Stimulated activated CD8-positive, alpha-beta memory T cell treated with anti-CD3 and anti-CD28 coated beads, Interleukin-7, amount 100 ng/mL, for 48 hours (primary cell): ENCODE measurements at places on chromosomes 2 and 18.

- DNase-seq = no peak
Observed at GRCh38 chr18:3510896-3511295, 60.9 kb downstream of the TGIF1 start.

DNA sequence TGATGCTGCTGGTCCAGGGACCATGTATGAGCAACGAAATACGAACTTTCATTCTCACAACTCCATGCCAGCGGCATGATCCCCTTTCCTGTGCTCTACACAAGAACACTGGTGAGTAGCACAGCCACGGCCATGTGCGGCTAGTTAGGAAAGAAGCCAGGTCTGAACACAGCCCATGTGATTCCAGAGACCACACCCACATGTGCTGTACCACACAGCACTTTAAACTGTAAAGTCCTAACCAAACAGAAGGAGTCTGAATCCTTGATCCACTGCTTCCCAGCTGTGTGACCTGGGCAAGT lies 33.0 kb upstream of the ACAA2 start:
- no peak for DNase-seq

DNA sequence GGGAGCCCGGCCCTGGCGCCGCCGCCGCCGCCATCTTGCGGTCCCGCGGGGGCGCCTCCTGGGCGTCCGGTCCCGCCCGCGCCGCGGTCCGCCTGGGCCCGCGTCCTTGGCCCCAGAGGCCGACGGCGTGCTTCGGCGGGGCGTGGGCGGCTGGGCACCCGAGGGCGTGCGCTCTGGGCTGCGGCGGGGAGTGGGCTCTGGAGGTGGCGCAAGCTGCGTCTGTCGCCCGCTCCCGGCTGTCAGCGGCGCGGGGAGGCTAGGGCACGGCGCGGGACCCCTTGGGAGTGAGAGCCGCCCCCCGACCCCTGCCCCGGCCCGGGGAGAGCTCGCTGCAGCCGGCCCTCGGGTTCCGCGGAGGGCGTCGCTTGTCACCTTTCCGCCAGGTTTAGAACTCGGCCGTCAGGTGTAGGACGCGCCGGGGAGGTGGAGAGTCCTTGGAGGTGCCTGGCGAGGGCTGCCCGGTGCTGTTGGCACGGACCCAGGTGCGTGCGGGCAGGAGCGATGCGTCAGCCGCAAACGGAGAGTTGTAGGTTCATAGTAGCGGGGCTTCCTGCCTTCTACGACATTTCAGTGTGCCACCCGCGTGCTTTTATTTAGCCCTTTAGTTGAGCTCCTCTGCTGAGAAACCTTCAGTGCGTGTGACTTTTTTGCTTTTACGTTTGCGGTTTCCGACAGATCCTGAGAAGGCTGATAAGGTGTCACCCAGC lies 921 bp downstream of the VAPA start:
- peak; percentile 55 for DNase-seq

DNA sequence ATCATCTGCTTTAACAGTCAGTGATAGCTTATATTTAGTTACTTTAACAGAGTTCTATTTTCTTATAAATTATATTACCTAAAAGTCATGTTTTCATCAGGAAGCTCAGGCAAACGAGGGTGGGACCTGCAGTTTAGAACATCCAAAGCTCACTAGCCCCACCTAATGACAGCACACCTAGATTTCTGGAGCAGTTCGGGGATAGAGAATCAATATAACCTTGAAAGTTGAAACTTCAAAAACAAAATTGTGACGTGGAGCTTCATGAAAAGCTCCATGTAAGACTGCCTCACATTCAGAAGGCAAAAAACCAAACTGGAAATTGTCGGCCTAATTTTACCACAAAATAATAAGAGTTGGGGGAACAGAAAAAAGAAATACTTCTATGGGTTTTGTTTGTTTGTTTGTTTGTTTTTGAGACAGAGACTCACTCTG lies 185.9 kb upstream of the CCDC150 start:
- peak; percentile 2 for DNase-seq

DNA sequence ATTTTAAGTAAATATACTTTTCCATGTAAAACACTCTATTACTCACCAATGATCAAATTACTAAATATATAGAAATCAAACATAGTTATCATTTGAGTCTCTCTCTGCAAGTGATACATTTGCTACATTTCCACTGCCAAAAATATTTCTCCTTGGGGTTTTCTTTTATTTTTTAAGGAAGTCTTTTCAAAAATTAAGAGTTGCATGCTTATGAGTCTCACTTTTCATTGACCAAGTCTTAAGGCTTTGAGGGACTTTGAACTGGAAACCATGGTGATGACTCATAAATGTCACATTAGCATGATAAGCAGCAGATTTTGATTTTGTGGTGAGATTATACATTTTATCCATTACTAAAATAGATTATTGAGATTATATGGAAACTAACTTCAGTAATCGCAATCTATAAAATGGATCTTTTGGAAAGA lies 152.9 kb downstream of the FAM124B start:
- no peak for DNase-seq

- no peak for DNase-seq
Observed at GRCh38 chr2:239538357-239539052, 137.7 kb upstream of the HDAC4 start.

GRCh38 chr18:23341383-23341782 lies 111.7 kb upstream of the RIOK3 start:
- DNase-seq = no peak

GRCh38 chr2:239551206-239551605 lies 150.4 kb upstream of the HDAC4 start:
- no peak for DNase-seq

GRCh38 chr2:85247610-85248009 lies 80.2 kb downstream of the TGOLN2 start:
- DNase-seq = no peak

DNA sequence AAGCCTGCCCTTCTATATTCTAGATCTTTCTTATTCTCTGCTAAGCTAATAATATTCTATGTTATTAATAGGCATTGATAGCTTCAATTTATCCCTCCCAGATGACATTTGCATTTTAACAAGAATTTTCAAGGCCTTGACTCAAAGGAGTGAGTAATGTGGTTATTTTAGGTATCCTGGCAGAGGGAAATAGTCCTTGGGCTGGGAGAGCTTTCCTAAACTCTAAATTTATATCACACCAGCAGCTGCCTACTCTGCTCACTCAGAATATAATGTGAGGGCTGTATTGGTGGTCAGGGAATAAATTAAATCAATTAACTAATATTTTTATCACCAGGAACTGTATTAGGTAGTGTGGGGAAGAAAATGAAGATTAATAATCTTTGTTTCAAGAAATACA lies 74.8 kb upstream of the ADAM23 start:
- no peak for DNase-seq

DNA sequence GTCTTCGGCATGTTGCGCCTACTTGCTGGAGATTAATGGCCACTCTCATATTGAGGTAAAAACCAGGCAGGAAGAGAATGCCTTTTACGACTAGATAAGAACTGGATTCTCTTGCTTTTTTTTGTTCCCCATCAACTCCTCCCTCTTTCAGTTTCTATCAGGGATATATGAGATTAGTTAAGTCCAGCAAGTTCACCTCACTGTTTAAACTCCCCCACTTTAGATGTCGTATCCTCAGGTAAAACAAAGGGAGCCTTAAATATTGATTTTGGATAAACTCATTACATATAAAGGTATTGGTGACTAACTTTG lies 98.4 kb downstream of the PLEKHM3 start:
- DNase-seq = no peak

GRCh38 chr18:54530285-54530684 lies 60.8 kb upstream of the DYNAP start:
- DNase-seq = no peak

DNA sequence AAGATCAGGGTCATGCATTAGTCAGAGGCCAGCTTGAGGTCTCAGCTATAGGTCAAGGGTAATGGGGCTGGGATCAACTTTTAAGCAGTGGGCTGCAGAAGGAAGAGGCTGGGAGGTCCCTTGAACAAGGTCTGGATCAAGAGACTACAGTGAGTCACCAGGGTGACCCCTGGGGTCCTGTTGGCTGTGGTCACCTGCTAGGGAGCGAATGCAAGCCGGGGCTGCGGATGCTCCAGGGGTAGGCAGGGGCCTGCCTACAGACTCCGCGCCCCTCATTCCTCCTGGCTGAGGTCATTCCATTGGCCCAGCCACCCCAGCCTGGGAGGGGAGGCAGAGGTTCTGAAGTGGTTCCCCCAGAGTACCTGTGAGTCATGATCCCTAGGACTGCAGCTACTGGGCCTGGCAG lies 110.4 kb downstream of the CYP26B1 start:
- no peak for DNase-seq

GRCh38 chr2:134866498-134867099 lies 28.2 kb downstream of the ACMSD start:
- DNase-seq = no peak

- no peak for DNase-seq
Observed at GRCh38 chr2:3294069-3294468, 83.5 kb downstream of the EIPR1 start.

- DNase-seq = no peak
Observed at GRCh38 chr2:6933911-6934310, 16.7 kb downstream of the RNF144A start.

- no peak for DNase-seq
Observed at GRCh38 chr2:49367003-49367402, 212.7 kb upstream of the FSHR start.

- DNase-seq = no peak
Observed at GRCh38 chr2:222336442-222336841, 37.6 kb upstream of the PAX3 start.
